ENCODE measurements at places on chromosomes 7 and 10.

GRCh38 chr7:74194686-74195085, 15.1 kb upstream of the LAT2 start:
- no peak for DNase-seq

- DNase-seq = no peak
These were observed 17.1 kb downstream of the OGDHL start for GRCh38 chr10:49744924-49745605.

GRCh38 chr7:104894726-104895521, 119.1 kb upstream of the KMT2E start:
- DNase-seq = no peak

DNA sequence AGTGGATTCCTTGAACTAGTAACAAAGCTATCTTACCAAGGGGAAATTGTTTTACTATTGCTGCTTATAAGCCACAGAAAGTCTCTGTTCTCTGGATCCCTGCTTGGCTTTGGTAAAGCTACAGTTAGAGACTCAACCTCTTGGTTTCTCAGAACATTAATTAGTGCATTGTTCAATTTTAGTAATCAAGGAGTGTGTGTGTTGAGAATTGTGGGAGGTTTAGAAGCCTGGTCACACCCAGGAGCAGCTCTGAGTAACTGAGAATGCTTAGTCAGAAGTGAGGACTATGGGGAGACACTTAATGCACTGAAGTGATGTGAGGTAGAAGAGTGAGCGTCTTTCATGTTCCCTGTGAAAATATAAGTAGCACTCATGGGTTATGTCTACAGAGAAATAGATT, 8.2 kb upstream of the ACTA2 start:
- DNase-seq = no peak

- no peak for DNase-seq
These were observed 43.9 kb downstream of the KCNH2 start for GRCh38 chr7:150934045-150934766.

GRCh38 chr10:13945390-13946208, 358.8 kb downstream of the PRPF18 start:
- DNase-seq = no peak

- DNase-seq = no peak
These were observed 321.2 kb downstream of the FRMD4A start for GRCh38 chr10:14009371-14010100.

- no peak for DNase-seq
These were observed 177.9 kb upstream of the MGMT start for GRCh38 chr10:129288999-129289584.

DNA sequence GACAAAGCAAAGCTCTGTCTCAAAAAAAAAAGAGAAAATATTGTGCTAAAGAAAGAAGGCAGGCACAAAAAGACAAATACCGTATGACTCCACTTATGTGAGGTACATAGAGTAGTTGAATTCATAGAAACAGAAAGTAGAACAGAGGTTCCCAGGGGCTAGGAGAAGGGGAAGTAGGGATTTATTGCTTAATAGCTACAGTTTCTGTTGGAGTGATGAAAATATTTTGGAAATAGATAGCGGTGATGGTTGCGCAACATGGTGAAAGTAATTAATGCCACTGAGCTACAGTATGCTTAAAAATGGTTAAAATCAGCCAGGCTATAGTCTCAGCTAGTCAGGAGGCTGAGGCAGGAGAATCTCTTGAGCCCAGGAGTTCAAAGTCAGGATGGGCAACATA, 18.5 kb upstream of the NPFFR1 start:
- DNase-seq = no peak

DNA sequence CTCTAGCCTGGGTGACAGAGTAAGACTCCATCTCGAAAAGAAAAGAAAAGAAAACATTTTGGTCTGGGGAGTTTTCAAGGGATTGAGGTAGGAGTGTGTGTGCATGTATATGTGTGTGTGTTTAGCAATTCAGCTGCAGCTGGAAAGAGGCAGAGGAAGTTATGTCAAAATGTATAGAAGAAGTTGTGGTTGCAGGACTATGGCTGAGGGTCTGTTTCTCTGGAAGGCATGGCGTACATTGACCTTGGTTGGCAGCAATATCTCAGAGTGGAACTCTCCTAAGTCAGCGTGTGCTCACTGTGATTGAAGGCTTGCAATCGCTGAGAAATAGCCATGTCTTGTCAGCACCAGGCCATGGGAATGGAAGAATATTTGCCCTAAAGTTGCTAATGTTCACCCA, 28.6 kb upstream of the RHBDD2 start:
- DNase-seq = no peak

DNA sequence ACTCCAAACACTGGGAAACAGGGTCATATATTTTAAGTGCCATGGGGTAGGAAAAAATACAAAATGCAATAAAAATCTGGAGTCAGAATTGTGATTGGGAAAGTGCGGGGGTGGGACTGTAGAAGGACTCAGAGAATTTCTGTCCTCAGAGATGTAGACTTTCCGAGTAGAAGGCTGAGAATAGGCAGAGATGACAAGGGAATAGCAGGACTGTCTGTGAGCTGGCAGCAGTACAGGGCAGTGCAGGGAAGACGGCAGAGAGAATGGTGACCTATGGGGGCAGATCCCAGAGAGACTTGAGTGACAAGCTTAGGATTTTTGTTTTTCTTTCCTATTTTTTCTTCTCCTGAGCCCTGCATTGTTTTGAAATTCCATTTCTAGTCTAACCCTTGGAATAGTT, 127.6 kb downstream of the SLC16A9 start:
- no peak for DNase-seq

DNA sequence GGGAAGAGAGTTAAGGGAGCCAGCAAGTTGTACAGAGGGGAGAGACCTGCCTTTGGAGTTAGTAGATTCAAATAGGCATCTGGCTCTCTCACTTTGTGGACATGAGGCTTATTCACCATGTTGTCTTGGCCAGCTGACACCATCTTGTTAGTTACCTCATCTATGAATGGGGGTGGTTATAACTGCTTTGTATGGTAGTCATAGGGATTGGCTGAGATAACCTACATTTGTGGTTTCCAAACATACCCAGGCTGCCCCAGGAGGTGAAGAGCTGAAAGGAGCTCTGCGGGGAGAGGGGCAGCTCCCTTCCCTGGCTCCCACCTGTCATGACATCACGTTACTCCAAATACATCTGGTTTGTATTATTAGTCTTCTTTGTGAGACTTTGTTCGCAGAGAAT, 393.3 kb upstream of the AUTS2 start:
- DNase-seq = no peak

DNA sequence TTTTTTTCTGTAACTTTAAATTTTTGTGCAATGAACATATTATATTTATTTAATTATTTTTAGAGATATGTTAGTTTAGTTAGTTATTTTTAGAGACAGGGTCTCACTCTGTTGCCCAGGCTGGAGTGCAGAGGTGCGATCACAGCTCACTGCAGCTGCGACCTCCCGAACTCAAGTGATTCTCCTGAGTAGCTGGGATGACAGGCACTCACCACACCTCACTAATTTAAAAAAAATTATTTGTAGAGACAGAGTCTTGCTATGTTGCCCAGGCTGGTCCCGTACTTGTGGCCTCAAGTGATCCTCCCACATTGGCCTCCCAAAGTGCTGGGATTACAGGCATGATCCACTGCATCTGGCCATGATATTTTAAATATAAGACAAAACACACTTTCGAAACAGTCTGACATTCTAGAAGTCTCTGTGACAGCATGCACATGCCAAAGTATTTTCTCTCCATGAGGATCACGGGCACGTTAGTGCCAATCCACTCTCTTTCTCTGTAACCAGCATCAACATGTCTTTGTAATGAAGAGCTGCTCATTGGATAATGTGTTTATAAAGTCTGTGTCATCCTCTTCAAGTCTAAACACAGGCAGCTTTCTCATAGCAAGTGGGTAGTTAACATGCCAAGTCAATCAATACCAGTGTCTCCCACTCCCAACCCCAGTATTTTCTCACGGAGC, 137.4 kb downstream of the GLI3 start:
- no peak for DNase-seq

GRCh38 chr10:120396228-120396627, 60.8 kb upstream of the PLPP4 start:
- DNase-seq = no peak

DNA sequence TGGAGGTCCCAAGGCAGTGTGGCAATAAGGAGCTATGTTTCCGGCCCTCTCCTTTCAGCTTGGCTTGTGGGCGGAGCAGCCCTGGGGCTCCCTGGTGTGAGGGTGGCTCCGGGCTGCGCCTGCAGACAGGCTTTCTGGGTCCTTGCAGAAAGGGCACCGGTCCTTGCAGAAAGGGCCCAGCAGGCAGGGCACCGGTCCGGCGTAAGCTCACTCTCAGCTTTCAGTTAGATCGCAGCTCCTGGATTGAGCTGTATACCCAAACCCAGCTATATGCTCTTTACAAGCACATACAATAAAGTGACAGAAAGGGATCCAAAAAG, 293.8 kb upstream of the SHH start:
- DNase-seq = no peak

- DNase-seq = no peak
These were observed 100.1 kb downstream of the CACNB2 start for GRCh38 chr10:18240185-18240882.

- DNase-seq = no peak
These were observed 398.6 kb upstream of the NRP1 start for GRCh38 chr10:33733058-33733457.

GRCh38 chr7:148149730-148150129, 440.8 kb upstream of the C7orf33 start:
- no peak for DNase-seq

GRCh38 chr7:20320786-20321185, 9.9 kb upstream of the ITGB8 start:
- no peak for DNase-seq

GRCh38 chr7:31077484-31078362, 25.6 kb downstream of the ADCYAP1R1 start:
- no peak for DNase-seq

DNA sequence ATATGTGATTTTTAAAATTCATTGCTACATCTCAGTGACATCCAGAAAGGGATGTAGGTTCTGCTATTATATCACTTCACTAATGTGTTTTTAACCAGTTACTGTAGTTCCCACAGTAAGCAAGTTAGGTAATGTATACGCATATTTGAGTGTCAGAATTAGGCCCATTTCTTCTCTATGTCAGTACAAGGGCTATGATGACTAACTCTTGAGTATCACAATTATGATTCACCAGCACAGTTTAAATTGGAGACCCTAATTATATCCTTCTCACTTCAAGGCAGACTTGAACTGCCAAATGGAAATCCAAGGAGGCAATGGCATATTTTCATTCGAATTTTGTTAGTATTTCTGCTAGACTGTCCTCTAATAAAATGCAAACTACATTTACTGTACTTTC, 23.6 kb downstream of the BZW2 start:
- DNase-seq = no peak

- DNase-seq = no peak
These were observed 67.8 kb downstream of the ELMO1 start for GRCh38 chr7:37380831-37381230.

- no peak for DNase-seq
These were observed 65.5 kb downstream of the CUX1 start for GRCh38 chr7:101882595-101883564.

- no peak for DNase-seq
These were observed 405.5 kb upstream of the C7orf33 start for GRCh38 chr7:148185041-148185440.

DNA sequence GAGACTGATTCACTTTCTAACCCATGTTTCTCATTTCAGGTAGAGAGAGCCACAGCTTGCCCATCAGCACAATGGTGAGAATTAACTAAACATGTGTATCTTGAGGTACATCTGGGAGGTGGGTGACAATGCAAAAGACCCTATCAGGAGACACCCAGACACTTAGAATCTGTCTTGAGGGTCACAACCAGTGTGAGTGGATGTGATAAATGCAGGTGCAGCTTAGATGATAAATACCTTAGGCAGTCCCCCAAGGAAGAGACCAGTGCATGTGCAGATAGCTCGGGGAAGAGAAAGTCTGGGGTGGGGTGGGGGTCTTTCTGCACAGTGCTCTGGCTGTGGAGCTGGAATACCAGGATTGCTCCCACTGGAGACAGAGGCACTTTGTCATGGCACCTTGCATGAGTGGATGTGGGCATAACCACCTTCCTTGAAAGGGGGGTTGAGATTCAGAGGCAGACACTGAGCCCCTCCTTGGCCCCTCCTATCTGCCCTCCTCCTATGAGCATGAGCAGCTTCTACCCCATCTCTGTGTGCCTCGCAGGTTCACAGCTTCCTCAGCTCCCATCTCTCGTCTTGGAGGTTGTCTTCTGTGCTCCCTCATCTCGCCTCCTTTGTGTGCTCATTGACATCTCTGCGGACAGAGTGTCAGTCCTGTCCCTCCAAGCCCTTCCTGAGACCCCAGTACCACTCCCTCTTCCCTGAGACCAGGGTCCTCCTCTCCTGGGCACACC, 349.8 kb downstream of the TCERG1L start:
- no peak for DNase-seq

DNA sequence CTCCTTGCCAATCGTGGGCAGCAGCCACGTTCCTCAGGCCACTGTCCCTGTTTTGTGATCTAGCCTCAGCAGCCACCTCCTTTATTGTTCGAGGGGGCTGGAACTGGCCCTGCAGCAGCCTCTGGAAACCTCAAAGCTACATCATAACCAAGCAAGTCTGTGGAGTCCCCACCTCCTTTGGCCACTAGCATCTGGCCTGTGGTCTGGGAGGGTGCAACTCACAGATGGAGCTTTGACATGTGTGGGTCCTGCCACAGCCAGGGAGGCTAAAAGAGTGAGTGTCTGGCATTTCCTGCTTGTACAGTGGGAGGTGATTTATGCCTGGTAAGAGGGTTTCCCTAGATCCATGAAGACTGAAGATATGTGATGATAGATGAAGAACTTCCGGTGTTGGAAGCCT, 32.3 kb upstream of the NUB1 start:
- no peak for DNase-seq

GRCh38 chr7:11623093-11623678, 208.8 kb downstream of the THSD7A start:
- no peak for DNase-seq

- DNase-seq = no peak
These were observed 7.8 kb downstream of the CPXM2 start for GRCh38 chr10:123883673-123884320.

- DNase-seq = no peak
These were observed at the start of gene CRTAC1 for GRCh38 chr10:98030093-98030821. Gene CRTAC1 (minus strand): TSS chr10:98030621. CDS start chr10:98030472, 149 bp downstream.

- DNase-seq = no peak
These were observed 37.9 kb downstream of the HBP1 start for GRCh38 chr7:107206706-107207105.

GRCh38 chr7:16210171-16210570, 211.2 kb downstream of the CRPPA start:
- no peak for DNase-seq

- no peak for DNase-seq
These were observed 224.3 kb upstream of the PLXNA4 start for GRCh38 chr7:132800522-132800921.

- DNase-seq = no peak
These were observed 277.9 kb downstream of the HPSE2 start for GRCh38 chr10:98957801-98958200.

All from esophagus squamous epithelium (tissue), 5 donors.